Fibroblast of skin of left biceps (primary cell): ENCODE measurements at places on chromosomes 7 and 10.

- DNase-seq, result no peak
Measured at GRCh38 chr10:97188261-97188711, 2.5 kb upstream of the SLIT1 start.

- no peak for DNase-seq
Measured at GRCh38 chr10:28049286-28049685, 50.4 kb upstream of the ODAD2 start.

- DNase-seq, result no peak
Measured at GRCh38 chr10:132478341-132479023, 59.1 kb upstream of the INPP5A start.

GRCh38 chr10:116721547-116722392 is 20.6 kb downstream of the HSPA12A start:
- DNase-seq, result no peak

DNA sequence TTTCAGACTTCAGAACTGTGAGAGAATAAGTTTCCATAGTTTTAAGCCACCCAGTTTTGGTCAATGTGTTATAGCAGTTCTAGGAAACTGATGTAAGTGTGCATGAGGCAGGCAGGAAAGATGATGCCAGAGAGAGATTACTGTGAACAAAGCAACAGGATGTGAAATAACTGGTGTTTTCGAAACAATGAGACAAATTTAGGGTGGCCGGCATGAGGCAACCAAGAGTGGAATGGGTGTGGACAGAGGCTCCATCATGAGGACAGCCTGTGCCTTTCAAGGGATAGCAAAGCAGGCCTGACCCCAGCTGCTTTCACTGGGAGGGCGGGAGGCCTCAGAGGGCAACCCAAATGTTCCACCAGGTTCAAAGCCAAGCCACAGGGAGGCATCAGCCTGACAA is 67.3 kb upstream of the UCN3 start:
- no peak for DNase-seq

DNA sequence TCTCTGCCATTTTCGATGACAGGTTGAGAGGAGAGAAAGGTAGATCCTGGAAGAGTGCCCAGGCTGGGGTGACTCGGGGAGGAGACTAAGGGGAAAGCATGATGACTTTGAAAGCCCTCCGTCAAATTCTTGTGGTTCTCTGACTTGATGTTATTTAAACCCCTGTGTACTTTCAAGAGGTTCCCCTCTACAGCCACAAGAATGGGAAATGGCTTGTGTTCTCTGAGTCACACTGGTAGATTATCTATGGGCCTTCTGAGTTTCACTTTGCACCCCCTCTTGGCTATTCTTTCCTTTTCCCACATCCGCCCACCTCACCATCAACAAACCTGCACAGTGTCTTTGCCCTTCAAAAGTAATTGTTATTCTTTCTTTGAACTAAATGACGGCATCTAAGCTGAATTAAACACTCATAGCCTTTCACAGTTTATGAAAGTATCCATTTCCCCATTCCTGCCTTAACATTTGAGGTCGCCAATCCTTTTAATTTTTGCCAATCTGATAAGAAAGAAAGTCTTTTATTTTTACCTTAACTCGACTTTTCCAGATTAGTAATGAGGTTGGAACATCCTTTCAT is 24.1 kb downstream of the PRF1 start:
- no peak for DNase-seq

DNA sequence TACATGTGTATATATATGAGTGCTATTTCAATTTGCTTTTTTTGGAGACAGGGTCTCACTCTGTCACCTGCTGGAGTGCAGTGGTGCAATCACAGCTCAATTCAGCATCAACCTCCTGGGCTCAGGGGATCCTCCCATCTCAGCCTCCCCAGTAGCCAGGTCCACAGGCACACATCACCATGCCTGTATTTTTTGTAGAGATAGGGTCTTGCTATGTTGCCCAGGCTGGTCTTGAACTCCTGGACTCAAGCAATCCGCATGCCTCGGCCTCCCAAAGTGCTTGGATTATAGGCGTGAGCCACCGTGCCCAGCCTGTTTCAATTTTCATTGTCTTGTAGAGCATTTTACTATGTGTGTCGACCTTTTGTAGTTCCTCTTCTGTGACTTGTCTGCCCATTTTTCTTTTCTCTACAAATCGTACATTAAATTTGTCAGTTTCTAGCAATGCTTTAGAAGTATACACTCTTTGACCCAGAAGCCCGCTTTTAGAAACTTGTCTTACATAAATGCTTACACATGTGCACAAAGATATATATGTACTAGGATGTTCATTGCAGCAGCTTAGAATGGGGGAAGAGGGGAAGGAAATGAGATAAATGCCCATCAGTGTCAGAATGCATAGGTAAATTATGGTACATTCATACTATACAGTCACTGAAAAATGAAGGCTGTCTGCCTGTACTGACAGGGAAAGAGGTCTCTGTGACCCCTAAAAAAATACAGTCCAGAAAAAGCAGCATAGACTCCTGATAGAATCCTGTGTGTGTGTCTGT is 12.2 kb upstream of the RFC2 start:
- no peak for DNase-seq

GRCh38 chr10:70914316-70914864 is 26.0 kb upstream of the PCBD1 start:
- DNase-seq, result no peak

DNA sequence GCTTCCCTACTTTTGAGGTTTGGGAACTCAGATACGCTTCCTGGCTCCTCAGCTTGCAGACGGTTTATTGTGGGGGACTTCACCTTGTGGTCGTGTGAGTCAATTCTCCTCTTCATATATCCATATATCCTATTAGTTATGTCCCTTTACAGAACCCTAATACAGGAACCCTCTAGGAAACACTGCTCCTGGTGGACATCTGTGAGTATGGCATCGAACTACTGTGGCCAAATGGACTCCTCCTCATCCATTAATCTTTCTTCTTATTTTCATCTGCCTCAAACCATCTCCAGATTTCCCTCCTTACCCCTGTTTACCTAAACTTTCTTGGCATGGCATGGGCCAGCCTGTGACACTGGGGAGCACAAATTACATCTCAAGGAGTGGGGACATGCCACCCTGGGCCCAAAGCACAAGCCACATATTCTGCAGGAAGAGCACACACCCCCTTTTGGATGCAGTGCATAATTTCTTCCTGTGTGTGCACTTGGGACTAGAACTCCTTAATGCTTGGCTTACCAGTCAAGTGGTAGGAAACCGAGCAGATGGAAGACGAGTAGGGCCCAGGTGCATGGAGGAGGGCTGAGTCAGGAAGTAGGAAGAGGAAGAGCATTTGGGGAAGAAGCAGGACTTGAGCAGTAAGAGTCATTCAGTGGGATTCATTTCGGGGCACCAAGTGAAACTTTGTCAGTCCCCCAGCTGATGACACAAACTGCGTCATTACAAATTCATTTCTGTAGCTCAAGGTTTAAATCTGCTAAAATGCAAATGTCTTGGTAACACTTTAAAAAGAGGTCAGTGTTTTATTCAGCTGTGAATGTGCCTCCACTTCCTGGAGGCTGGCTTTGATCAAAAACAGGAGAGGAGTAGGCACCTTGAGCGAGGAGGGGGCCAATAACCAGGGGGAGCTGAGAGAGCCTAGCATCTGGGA is 80.8 kb upstream of the PLXNA4 start:
- DNase-seq, result no peak

- no peak for DNase-seq
Measured at GRCh38 chr10:18549105-18549504, 102.3 kb downstream of the NSUN6 start.
